ENCODE measurements at places on chromosomes 13 and 19. TPM values are rescaled to one million over a fixed set of nuclear protein-coding genes. Genes with fewer than 3 reads are reported as not detected.

- no peak for DNase-seq
These were observed 200.8 kb upstream of the SGCG start for GRCh38 chr13:22979952-22980351.

GRCh38 chr13:73715114-73715910, 418.9 kb downstream of the KLF12 start:
- DNase-seq: no peak

DNA sequence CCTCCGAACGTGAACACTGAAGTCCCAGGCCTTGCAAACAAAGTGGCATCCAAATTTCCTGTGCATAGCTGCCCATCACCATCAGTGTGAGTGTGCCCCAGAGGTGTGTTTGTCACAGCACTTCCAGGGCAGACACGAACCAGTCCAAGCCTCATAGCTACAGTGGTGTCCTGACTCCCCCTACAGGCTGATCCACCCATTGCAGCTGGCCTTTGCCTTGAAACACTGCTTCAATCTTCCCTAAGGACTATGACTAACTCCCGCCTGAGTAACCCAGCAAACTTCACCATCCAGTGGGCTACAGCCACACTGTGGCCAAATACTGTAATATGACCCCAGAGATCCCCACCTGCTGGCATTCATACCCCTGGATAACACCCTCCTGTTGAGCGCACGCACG, 3.9 kb downstream of the ZNF266 start:
- peak; percentile 77 for DNase-seq

GRCh38 chr13:111047326-111047725, 67.8 kb upstream of the ARHGEF7 start:
- DNase-seq: no peak

- no peak for DNase-seq
These were observed 12.5 kb downstream of the GJB6 start for GRCh38 chr13:20219577-20219976.

DNA sequence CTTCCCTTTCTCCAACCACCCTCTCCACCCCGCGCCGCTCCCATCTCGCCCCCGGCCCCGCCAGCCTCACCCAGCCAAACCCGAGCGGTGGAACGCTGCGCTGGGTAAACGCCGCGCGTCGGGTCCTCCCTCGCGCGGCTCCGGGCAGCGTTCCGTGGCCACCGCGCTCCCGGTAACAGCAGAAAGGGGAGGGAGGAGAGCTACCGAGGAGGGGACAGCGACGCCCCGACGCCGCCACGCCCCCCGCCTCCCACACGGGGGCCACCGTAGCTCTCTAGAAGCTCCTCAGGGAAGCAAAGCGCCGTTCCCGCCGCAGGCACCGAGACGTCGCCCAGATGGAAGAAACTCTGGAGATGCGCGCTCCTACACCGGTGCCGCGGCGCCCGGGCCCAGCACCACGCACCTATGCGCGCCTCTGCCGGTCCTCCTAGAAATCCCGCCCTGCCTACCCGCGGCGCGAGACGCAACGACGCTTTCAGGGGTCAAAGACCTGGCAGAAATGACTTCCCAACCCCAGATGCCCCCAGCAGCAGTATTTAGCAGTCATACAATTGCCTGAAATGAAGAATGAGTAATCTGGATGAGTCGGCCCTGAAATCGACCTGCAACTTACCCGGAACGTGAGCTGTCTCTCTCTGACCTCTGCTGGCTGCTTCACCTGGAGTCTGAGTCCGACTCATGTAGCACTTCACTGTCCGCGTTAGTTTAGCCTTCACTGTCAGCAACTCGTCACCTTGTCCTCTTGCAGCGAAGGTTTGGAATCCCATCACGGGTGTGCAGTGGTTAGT, at the start of gene RUBCNL:
Gene RUBCNL, minus strand, starts transcription at position 189 of the 788 bp plus-strand sequence. CDS start 14,777 bp downstream, outside the sequence.
- DNase-seq: no peak

- no peak for DNase-seq
These were observed 6.2 kb upstream of the CEACAM5 start for GRCh38 chr19:41702171-41702651.

DNA sequence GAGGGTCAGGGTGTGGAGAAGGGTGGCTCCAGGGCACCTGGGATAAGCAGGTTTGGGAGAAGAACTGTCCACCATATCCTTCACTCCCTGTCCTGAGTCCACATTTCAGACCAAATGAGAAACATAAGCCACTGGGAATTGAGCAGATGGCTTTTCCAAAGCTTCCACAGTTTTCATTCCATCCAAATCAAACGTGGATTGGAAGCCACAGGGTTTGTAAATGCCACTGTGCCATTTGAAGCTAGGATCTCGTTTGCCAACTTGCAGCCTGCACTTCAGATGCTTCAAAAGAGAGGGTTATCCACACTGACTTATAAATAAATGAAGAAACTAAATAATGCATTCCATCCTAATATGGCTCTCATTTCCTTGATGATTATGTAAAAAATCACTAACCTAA, 81.5 kb downstream of the UQCRFS1 start:
- no peak for DNase-seq

- no peak for DNase-seq
These were observed 10.4 kb downstream of the LILRB4 start for GRCh38 chr19:54673222-54673621.

GRCh38 chr13:87311165-87311564, 360.0 kb upstream of the SLITRK5 start:
- no peak for DNase-seq

Gene TMEM238
- total RNA-seq: 8.0 TPM

Gene MYO16
- total RNA-seq: 0.15 TPM

Gene SGCG
- total RNA-seq: not detected

- DNase-seq: no peak
These were observed 1223.2 kb upstream of the SLC10A2 start for GRCh38 chr13:104289400-104289799.

Gene CADM4
- total RNA-seq: not detected

Gene MARK4
- total RNA-seq: 17.9 TPM

DNA sequence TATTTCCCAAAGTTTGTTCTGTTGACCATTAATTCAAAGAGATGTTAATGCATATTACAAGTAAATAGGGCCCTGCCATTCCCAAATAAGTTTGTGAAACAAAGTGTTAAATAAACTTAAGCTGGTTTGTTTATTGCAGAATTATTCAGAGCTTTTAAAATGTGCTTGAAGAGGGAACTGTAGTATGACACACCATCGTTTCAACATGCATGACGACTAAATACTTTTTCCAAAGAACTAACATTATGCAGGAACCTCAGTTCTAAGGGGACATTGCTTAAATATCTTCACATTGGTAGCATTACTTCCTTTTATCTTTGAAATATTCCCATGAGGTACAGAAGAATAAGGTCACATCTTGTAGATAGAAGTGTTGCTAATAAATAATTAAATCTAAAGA, 14.6 kb downstream of the LHFPL6 start:
- DNase-seq: no peak

GRCh38 chr13:41610404-41610803, 153.1 kb downstream of the RGCC start:
- no peak for DNase-seq

- DNase-seq: no peak
These were observed 1.9 kb downstream of the COX6B2 start for GRCh38 chr19:55352549-55353145.

DNA sequence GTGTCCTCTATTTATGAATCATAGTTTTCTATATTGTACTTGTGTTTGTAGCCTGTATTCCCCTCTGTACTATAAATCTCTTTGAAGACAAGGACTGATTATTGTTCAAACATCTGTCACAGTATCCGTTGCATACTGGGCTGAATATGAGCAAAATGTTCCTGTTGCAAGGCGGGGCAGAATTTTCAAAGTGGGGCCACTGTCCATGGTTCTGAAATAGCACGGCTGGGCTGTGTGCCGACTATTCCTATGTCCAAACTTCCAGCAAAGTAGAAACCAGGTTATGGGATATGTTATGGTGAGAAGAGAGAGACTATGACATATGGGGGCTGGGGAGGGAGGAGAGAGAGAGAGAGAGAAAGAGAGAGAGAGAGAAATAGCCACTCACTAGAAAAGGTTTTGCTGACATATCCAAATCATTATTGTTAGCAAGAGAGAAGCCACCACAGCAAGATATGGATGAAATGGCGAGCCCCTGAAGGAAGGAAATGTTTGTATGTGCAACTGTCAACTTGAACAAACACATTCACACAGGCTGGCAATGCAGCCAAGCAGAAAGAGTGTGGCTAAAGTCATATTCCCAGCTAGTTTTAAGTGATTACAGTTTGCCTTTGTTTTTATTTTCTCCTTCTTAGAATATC, 107.0 kb upstream of the GPR12 start:
- peak; percentile 65 for DNase-seq

DNA sequence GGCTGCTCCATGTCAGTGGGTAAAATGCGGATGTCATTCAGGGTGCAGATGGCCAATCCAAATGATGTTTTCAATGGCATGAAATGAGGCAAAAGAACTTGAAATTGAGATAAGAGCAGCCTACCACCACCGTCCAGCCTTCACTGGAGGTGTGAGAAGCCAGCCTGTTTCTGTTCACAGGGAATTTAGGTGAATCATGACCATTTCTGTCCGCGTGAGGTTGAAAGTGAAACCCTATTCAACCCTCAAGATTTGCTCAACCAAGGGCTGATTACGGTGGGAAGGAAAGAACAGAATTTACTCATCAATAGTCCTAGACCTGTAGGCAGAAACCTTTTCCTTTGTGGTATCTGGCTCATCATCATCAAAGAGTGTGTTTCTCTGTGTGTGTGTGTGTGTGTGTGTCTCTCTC, 370.7 kb downstream of the COG6 start:
- DNase-seq: no peak

GRCh38 chr19:42271045-42271419, 2.0 kb downstream of the CIC start:
- DNase-seq: no peak

GRCh38 chr13:110676595-110677587, 29.0 kb downstream of the CARS2 start:
- DNase-seq: peak; percentile 76
